Mucosa of descending colon (tissue), 3 donors: ENCODE measurements at places on chromosomes 4 and X. TPM values are rescaled to one million over a fixed set of nuclear protein-coding genes. Genes with fewer than 3 reads are reported as not detected.

DNA sequence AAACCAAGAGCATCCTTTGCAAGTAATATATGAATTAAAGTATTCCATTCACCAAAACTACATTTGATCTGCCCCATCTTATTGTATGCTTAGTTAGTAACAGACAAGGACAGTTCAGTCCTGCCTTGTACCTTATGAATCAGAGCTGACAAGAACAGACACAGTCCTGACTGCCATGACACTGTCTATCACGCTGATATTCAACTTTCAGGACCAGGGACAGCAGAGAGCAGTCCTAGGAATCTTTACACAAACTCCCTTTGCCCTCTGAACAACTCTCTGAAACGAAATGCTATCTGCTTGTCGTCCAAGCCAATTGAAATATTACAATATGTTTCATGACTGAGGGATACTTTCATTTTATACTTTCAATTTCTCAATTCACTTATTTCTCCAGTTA is 268.6 kb upstream of the VCX start:
- no peak for DNase-seq

DNA sequence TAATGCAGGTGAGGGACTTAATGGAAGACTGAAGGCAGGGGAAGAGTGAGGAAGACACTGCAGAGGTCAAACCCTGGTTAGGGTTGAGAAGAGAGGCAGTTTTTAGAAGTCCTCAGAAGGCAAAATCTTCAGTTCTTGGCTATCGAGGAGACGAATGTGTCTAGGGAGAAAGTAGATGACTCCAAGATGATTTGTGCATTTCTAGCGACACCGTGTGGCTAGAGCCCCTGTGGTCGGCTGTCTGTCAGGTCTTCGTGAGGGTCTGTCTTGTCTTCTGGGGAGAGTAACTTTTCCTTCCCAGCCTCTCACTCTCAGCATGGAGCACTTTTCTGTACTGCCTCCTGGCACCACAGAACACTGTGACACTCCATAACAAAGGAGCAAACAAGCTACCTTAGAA is 458.1 kb downstream of the STIM2 start:
- DNase-seq, result peak; percentile 76

- DNase-seq, result no peak
Measured at GRCh38 chrX:45824471-45824870, 623.8 kb upstream of the DIPK2B start.

GRCh38 chr4:142354041-142354440 is 492.1 kb downstream of the INPP4B start:
- no peak for DNase-seq

DNA sequence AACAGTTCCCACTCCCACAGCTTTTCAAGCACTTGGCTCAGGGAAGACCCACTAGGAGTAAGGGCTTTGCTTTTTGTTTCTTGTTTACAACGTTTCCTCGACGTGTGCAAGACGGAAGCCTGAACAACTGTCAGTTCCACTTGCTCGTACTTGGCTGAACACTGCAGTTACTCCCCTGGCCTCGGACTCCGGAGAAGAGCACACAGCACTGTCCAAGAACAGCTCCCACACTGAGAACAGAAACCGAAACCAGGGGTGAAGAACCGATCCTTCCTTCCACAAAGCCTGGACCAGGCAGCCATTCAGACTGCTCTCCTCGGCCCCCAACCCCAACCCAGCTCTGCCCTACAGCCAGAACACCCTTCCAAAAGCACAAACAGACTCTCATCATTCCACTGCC is 25.5 kb downstream of the IRF2 start:
- DNase-seq, result peak; percentile 35

DNA sequence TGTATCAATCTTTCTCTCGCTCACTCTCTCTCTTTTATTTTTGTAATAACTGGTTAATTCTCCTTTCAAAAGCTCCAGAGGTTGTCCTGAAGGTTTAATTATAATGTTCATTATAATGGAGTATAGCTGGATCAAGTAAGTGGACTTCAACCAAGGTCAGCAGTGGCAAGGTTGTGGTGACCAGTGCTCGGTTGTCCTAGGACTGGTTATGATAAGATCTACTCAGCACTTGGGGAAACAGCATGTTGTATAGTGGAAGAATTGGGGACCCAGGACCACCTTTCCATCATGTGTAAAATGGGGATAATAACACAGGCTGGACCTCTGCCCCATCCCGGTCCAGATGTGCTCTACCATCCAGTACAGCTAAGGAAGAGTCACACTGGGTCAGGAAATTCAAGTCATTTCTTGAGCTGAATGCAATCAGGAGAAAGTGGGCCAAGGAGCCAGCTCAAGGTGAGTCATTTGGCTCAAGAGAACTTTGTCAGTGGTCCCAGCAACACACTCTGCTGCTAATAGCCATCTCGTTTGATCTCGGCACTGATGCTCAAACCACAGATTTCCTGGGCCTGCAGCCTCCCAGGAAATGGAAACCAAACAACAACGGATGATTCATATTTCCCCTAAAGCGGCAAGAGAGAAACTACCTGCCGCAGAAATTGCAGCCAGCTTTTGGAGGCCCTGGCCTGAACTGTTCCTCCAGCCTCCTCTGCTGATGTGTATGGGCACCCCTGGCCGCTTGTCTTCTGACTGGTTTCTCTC is 123.6 kb upstream of the RBPJ start:
- no peak for DNase-seq

The RBM3 gene
- total RNA-seq, result 123 TPM

The SLC2A9 gene
- total RNA-seq, result 8.9 TPM

The SULT1B1 gene
- 115 TPM for total RNA-seq

The MAP7D2 gene
- 1.5 TPM for total RNA-seq

The KIT gene
- total RNA-seq, result 3.0 TPM

The TMEM271 gene
- not detected for total RNA-seq

The PCDH19 gene
- total RNA-seq, result 1.0 TPM
